Vagina (tissue), 2 donors: ENCODE measurements at places on chromosomes 2 and 18. TPM values are rescaled to one million over a fixed set of nuclear protein-coding genes. Genes with fewer than 3 reads are reported as not detected.

- H3K4me1 ChIP-seq, result peaks cover 33% of the 10 kb centered on the region
- DNase-seq, result no peak
- H3K27me3 ChIP-seq, result no peaks in the 10 kb centered on the region
- H3K27ac ChIP-seq, result peak overlapping the region; percentile 63
- H3K4me3 ChIP-seq, result no peak overlapping the region
These were observed 112.9 kb downstream of the THADA start for GRCh38 chr2:43482961-43483360.

DNA sequence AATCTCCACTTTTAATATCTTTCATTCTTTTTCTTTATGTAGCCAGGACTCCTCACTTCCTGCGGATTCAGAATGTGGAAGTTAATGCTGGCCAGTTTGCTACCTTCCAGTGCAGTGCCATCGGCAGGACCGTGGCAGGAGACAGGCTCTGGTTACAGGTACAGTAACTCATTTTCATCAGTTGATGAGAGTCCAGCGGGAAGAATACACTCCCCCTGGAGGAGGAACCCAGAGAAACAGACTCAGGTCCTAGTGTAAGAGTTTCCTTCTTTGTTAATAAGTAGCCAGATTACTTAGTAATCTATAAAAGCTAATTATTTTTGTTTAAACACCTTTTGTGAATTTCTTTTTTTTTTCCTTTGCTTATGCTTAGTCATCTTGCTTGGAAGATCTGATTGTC is 359.4 kb downstream of the PTPRM start:
- no peaks in the 10 kb centered on the region for H3K36me3 ChIP-seq
- no peaks in the 10 kb centered on the region for H3K4me1 ChIP-seq
- H3K27ac ChIP-seq, result no peak overlapping the region

GRCh38 chr2:128469203-128469602 is 150.5 kb upstream of the HS6ST1 start:
- peaks cover 34% of the 10 kb centered on the region for H3K4me1 ChIP-seq
- no peaks in the 10 kb centered on the region for H3K27me3 ChIP-seq
- H3K4me3 ChIP-seq, result no peak overlapping the region
- no peak overlapping the region for H3K27ac ChIP-seq
- peak; percentile 69 for DNase-seq

DNA sequence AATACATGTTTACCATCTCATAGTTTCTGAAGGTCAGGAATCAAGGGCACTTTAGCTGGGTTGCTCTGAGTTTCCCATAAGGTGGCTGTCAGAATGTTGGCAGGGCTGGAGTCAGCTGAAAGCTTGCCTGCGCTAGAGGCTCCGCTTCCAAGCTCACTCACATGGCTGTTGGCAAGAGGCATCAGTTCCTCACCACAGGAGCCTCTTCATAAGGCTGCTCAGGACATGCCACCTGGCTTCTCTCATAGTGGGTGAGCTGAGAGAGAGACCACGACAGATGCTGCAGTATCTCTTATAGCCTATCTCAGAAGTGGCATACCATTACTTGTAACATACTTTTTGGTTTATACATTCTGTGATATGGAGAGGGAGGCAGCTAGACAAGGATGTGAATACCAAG is 7.2 kb downstream of the HADHB start:
- H3K4me1 ChIP-seq, result peaks cover 25% of the 10 kb centered on the region
- no peaks in the 10 kb centered on the region for H3K27me3 ChIP-seq
- no peak overlapping the region for H3K4me3 ChIP-seq
- no peaks in the 10 kb centered on the region for H3K36me3 ChIP-seq
- DNase-seq, result no peak

GRCh38 chr2:113273027-113273551 is 5.6 kb downstream of the PAX8 start:
- no peak for DNase-seq
- H3K27ac ChIP-seq, result no peak overlapping the region

DNA sequence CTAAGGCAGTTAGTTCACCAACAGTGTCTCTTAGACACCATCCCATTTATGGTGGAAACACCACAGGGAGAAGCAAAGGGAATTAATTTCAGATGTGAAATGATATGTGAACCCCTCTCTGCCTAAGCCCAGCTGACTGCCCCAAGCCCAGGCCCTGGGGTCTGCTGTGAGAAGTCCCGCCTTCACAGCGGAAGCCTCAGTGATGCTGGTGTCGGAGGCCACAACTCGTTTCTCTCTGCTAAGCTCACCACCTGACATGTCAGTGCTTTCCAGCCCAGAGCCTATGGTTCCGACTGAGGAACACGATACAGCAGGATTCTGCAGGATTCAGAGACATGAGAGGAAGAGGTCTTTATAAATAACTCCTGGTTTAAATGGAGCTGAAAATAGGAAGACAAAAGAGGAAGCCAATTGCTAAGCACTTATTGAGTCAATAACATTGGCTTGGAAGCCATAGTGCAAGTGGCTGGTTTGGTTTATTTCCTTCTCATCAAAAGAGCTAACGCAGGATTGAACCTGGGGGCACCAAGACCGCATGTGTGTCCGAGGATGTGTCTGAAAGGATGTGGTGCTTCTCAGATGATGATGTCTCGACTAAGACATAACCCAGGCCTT is 21.9 kb upstream of the LOXHD1 start:
- H3K36me3 ChIP-seq, result no peaks in the 10 kb centered on the region
- H3K27me3 ChIP-seq, result no peaks in the 10 kb centered on the region
- no peaks in the 10 kb centered on the region for H3K4me1 ChIP-seq
- no peak for DNase-seq
- no peak overlapping the region for H3K27ac ChIP-seq
- H3K4me3 ChIP-seq, result no peak overlapping the region

DNA sequence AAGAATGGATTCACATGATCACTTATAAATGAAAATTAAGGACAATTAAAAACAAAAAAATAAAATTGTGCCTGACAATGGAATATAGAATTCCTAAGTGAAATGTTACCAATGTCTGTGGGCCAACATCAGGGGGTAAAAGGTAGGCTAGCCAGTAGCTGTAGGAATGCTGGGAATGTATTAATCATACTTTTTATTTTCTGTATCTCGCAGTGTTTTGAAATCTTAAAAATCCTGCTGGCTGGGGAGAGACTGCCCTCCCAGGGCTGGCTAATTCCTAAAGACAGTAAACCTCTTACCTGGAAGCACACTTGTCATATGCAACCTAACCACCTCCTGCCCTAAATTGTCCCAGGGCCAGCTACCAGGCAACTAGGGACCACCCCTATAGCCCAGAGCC is 69.8 kb downstream of the REV1 start:
- H3K36me3 ChIP-seq, result no peaks in the 10 kb centered on the region
- H3K27ac ChIP-seq, result no peak overlapping the region
- no peak overlapping the region for H3K4me3 ChIP-seq
- no peak for DNase-seq
- H3K4me1 ChIP-seq, result no peaks in the 10 kb centered on the region

DNA sequence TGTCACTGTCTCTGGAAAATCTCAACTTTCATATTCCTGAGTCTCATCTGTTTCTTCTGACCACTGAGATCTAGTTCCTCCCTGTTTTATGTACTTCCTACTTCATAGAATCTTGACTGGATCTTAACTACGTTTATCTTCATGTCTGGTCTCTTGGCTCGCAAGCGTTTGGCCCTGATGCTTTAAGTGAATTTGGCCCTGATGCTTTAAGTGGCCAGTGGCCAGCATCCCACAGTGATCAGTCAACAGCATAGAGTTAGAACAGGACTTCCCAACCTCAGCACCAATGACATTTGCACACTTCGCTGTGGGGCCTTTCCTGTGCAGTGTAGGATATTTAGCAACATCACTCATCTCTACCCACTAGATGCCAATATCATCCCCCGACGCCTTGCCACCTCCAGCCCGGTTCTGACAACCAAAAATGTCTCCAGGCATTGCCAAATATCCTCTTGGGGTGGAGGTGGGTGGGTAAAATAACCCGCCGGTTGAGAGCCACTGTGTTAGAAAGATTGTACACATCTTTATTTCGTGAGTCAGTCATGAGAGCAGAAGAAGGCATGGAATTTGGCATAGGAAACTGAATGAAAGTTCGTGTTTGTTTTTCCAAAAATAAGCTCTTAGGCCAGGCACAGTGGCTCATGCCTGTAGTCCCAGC is 12.2 kb downstream of the TM4SF20 start:
- H3K4me1 ChIP-seq, result no peaks in the 10 kb centered on the region
- no peak overlapping the region for H3K4me3 ChIP-seq
- H3K36me3 ChIP-seq, result no peaks in the 10 kb centered on the region

- no peak for DNase-seq
- H3K27me3 ChIP-seq, result no peaks in the 10 kb centered on the region
- H3K27ac ChIP-seq, result no peak overlapping the region
- no peaks in the 10 kb centered on the region for H3K36me3 ChIP-seq
These were observed 30.6 kb upstream of the AP1S3 start for GRCh38 chr2:223868005-223868404.

XIRP2 gene
- total RNA-seq, result not detected

DSC2 gene
- 108 TPM for total RNA-seq

HOXD13 gene
- 15.7 TPM for total RNA-seq

FBXO48 gene
- total RNA-seq, result 1.2 TPM

RAD51AP2 gene
- 0.25 TPM for total RNA-seq
